Central memory CD8-positive, alpha-beta T cell (primary cell): ENCODE measurements at places on chromosomes 6 and 20.

GRCh38 chr6:145539831-145540230 is 195.5 kb downstream of the EPM2A start:
- no peak for DNase-seq
- H3K36me3 ChIP-seq, result no peaks in the 10 kb centered on the region
- H3K4me3 ChIP-seq, result no peak overlapping the region
- no peak overlapping the region for H3K27ac ChIP-seq
- H3K27me3 ChIP-seq, result peaks cover 17% of the 10 kb centered on the region

DNA sequence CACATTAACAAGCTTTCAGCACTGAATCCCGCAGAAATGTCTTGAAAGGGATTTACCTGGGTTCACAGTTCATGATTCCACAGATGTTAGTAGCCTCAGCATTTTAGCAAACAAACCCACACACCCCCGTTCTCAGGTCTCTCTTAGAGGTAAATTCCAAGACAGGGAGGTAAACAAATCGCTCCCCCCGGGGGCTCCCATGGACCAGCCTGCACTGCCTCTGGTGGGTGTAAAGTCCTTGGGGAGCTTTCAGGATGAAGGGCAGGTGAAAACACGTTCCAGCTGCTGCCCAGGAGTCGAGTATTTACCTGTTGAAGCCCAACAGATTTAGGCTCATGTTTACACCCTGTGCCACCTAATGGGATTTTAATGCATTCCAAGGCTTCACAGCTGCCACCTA is 187.0 kb upstream of the FOXQ1 start:
- no peak overlapping the region for H3K27ac ChIP-seq
- H3K4me1 ChIP-seq, result peaks cover 6% of the 10 kb centered on the region
- no peak for DNase-seq
- no peak overlapping the region for H3K4me3 ChIP-seq
- peaks cover 2% of the 10 kb centered on the region for H3K36me3 ChIP-seq

DNA sequence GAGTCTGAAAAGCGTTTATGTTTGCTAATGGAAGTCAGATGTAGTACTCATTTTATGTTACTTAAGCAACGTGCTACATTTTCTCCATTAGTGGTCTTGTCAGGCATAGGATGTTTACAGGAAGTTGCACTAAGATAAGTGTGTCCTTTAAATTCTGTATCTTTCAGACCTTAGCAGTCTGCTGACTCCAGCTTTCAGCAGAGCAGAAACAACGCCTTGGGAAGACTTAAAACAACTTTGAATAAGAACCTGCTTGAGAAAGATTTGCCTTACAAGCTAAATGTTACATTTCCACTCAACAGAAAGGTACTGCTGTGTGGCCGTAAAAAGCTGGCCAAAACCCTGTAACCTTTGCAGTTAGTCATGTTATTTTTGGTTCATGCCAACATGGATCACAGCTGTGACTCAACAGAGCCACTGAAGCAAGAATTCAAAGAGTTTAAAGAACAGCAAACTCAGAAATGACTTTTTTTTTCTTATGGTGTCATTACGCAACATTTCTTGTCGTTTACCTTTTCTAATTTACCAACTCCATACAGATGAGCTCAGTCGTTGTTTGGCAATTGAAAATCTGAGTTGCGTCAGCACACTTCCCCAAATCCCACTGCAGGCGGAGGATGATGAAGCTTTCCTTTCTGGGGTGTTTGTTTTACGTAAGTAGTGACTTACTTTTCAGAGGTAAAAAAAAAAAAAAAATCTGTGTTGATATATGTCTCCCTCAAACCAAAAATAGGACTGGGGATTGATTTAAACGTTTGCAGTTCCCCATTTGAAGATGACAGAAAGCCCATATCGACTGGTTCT is 27.9 kb upstream of the BMP6 start:
- peaks cover 36% of the 10 kb centered on the region for H3K27me3 ChIP-seq
- H3K36me3 ChIP-seq, result no peaks in the 10 kb centered on the region
- DNase-seq, result no peak

- no peak for DNase-seq
- no peak overlapping the region for H3K4me3 ChIP-seq
- no peaks in the 10 kb centered on the region for H3K36me3 ChIP-seq
- H3K27me3 ChIP-seq, result peaks cover 49% of the 10 kb centered on the region
- H3K4me1 ChIP-seq, result no peaks in the 10 kb centered on the region
Measured at GRCh38 chr6:128491100-128491581, 29.3 kb downstream of the PTPRK start.

- peaks cover 20% of the 10 kb centered on the region for H3K27me3 ChIP-seq
- H3K36me3 ChIP-seq, result peaks cover under 1% of the 10 kb centered on the region
- no peak overlapping the region for H3K27ac ChIP-seq
- H3K4me3 ChIP-seq, result no peak overlapping the region
Measured at GRCh38 chr6:42158011-42158410, 15.2 kb upstream of the GUCA1A start.

- H3K27ac ChIP-seq, result no peak overlapping the region
- no peak overlapping the region for H3K4me3 ChIP-seq
- H3K4me1 ChIP-seq, result no peaks in the 10 kb centered on the region
- no peak for DNase-seq
- no peaks in the 10 kb centered on the region for H3K36me3 ChIP-seq
Measured at GRCh38 chr6:121608270-121608669, 172.8 kb downstream of the GJA1 start.
